ENCODE measurements at places on chromosomes 4 and X. TPM values are rescaled to one million over a fixed set of nuclear protein-coding genes. Genes with fewer than 3 reads are reported as not detected.

GRCh38 chr4:24279469-24279868 is 304.9 kb downstream of the DHX15 start:
- no peak for DNase-seq

Gene SPATA4
- not detected for total RNA-seq

- DNase-seq, result no peak
These were observed 262.7 kb downstream of the PDHA2 start for GRCh38 chr4:96102541-96103026.

Gene NIPAL1
- 0.20 TPM for total RNA-seq

Gene MAGEB17
- not detected for total RNA-seq

- DNase-seq, result no peak
These were observed 149.8 kb downstream of the CHM start for GRCh38 chrX:85897362-85898126.

Gene TBC1D8B
- 2.2 TPM for total RNA-seq

- DNase-seq, result no peak
These were observed 128.3 kb upstream of the KLF3 start for GRCh38 chr4:38535717-38536116.

Gene CRLF2
- not detected for total RNA-seq

Gene HERC5
- total RNA-seq, result 0.65 TPM

DNA sequence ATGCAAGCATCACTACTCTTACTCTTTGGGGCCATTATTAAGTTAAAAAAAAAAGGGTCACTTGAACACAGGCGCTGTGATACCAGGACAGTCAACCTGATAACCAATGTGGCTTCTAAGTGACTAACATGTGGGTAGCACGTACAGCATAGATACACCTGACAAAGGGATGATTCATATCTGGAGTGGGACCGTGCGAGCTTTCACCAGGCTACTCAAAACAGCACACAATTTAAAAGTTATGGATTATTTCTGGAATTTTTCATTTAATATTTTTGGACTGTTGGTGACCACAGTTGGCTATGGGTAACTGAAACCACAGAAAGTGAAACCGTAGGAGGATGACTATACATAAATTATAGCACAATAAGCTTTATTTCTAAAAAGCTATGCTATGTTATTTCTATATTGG is 113.8 kb upstream of the STIM2 start:
- no peak for DNase-seq

Gene HPGD
- not detected for total RNA-seq

- DNase-seq, result no peak
These were observed 321.2 kb upstream of the SPOCK3 start for GRCh38 chr4:167555338-167556022.

- DNase-seq, result no peak
These were observed 16.9 kb downstream of the OTUD5 start for GRCh38 chrX:48940404-48940955.

Gene PGK1
- 122 TPM for total RNA-seq

Gene CDKL2
- under 0.01 TPM for total RNA-seq

DNA sequence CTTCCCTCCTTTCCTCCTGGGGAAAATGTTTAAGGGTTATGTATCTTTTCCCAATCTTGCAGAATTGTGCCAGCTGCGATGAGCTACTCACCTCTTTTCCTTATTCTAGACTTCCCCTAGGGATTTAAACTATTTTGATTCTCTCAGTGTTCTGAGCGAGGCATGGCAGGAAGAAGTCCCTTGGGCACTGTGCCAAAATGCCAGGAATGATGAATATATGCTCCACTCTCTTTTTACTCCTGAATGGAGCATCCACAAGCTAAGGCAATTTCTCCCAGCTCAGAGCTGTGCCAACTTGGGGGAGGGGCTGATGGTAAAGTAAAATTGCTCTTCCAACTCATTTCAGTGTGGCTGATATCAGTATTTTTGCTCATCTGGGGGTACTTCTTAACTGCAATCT is 4.0 kb upstream of the C4orf17 start:
- DNase-seq, result peak; percentile 29

GRCh38 chr4:128516301-128516969 is 228.8 kb upstream of the PGRMC2 start:
- no peak for DNase-seq

Gene SHROOM3
- under 0.01 TPM for total RNA-seq

GRCh38 chr4:157057218-157057617 is 18.7 kb upstream of the GLRB start:
- no peak for DNase-seq

- DNase-seq, result no peak
These were observed 119.0 kb upstream of the MAP9 start for GRCh38 chr4:155495572-155496293.

Data from lung microvascular endothelial cell (primary cell).